GOT3 (cell line): ENCODE measurements at places on chromosomes 4 and X.

- no peak for DNase-seq
Observed at GRCh38 chr4:147479786-147480185, 1.1 kb upstream of the EDNRA start.

- no peak for DNase-seq
Observed at GRCh38 chr4:165464813-165465381, 86.1 kb downstream of the CPE start.

DNA sequence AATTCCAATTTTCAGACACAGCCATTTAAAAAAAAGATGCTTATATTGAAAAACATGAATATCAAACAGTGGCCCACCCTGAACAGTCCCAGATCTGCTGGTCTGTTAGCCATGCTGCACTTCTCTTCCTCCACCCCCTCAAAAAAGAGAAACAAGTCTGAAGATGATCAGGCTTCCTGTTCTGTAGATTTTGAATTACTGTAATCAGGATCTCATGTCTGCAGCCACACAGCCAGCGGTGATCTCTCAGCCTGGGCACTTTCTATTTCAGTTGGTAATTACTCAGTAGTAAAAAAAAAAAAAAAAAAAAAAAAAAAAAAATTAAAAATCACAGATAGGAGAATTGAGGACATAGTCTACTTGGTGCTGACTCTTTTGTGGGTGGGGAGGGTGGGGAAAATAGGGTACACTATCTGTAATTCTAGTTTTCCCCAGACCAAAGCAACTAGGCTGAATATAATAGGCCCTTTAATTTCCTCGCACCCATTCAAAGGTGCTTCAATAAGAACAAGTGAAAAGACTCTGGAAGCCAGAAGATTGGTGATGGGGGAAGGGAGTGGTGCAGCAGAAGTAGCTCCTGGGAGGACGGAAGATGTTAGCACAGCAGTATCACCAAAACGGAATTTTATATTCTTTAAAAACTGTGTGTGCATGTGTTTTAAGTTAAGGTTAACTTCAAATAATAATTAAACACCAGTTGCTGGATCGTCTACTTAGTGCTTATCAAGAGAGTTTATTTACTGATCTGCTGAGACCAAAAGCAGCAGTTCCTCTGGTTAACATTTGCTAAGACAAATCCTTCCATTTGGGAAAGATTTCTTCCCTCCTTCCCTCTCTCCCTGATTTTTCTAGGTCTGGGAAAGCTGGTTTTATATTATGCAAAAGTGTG, 47.0 kb downstream of the SPRY1 start:
- DNase-seq = no peak

DNA sequence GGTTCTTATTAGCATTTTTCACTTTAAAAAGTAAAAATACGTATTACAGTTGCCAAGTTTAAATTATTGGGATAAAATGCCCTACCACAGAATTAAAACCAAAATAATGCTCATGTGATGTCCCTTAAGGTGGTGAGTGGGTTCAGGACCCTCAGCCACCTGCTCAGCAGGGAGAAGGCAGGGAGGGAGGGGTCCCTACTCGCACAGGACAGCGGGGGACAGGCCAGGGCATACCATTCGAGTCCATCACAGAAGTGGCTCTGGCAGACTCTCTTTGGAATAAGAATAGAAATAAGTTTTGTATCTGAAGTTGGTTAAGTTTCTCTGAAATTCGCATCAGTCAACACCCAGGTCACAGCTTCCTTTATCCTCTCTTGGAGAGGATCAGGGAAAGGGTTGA, 37.7 kb downstream of the NOP14 start:
- DNase-seq = no peak

DNA sequence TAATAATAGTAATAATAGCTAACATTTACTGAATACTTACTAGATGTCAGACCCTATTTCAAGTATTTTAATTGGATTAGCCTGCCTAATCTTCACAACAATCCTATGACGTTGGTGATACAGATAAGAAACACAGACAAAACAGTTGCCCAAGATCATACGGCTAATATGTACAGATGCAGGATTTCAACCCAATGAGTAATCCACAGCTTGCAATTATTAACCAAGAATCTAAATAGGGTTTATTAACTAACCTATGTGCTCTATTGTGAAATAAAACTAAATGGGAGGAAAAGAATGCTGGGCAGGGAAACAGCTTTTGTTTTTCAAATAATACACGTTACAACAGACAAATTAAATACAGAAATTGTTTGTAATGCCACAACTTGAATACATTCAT, 23.4 kb downstream of the FBXO8 start:
- DNase-seq = no peak

- DNase-seq = no peak
Observed at GRCh38 chr4:13367244-13367643, 116.9 kb downstream of the RAB28 start.

DNA sequence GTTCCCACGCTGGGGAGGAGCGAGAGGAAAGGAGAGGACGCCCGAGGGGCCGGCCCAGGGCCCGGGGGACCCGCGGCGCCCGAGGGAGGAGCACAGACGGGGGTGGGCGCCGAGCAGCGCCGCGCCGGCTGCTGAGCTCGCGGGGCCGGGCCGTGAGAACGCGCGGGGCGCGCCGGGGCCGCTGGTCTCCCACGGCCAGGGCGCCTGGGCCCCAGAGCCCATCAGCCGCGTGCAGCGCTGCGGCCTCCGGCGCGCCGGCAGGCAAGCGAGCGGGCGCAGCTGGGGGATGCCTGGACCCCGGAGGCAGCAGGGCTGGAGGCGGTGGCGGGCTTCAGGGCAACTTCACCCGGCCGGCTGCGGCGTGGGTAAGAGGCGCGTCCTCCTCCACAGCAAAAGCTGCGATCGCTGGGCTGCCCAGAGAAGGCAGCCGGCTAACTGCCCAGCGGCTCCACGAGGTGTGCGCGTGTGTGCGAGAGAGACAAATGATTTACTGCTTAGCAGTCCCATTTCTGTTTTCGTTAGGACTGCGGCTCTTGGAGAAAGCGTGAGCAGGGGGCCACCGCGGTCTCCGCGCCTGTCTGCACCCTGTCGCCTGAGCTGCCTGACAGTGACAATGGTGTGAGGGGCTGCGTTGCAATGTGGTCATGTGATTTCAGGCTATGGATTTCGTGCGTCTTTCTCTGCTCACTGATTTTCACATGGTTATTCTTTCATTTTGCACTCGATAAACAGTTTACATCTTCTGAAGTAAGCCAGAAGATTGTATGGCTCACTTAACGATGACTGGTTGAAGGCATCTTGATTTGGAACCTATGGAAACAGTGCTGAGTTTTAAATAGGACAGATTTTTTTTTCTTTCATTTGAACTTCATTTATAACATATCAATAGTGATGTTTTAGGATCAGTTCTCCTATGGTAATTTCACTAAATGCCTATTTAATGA, 1.2 kb downstream of the GUCY1A1 start:
- no peak for DNase-seq

DNA sequence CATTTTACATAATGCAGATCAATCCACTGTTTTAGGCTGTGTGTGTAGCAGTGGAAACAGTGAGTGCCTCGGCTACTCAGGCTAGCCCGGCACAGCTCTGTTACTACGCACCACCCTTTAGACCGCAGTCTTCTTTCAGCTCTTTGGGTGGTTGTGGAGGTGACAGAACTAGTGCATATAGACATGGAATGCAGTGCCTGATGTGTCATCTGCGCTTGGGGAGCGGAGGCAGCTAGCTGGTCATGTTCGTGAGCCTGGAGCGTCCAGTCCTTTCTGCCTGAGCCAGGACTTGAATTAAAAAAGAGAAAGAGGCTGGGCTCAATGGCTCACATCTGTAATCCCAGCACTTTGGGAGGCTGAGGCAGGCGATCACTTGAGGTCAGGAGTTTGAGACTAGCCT, 4.8 kb downstream of the TBC1D14 start:
- no peak for DNase-seq

- DNase-seq = no peak
Observed at GRCh38 chr4:38128478-38129459, 168.6 kb downstream of the PTTG2 start.

DNA sequence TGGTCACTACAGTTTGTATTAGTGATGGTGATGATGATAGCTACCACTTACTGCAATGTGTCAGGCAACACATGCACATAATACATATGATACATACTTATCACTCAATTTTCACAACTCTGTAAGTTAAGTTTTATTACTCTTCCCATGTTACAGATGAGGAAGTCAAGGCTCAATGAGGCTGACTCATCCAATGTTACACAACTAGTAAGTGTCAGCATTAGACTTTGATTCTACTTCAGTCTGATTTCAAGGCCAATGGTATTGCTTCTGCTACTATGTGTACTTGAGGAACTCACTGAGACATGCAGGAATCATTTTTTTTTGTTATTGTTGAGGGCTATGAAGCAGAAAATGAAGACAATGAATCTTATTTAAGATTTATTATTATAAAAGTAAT, 96.4 kb upstream of the TRPC5OS start:
- DNase-seq = no peak

GRCh38 chr4:124640022-124640730, 72.4 kb downstream of the ANKRD50 start:
- DNase-seq = no peak

DNA sequence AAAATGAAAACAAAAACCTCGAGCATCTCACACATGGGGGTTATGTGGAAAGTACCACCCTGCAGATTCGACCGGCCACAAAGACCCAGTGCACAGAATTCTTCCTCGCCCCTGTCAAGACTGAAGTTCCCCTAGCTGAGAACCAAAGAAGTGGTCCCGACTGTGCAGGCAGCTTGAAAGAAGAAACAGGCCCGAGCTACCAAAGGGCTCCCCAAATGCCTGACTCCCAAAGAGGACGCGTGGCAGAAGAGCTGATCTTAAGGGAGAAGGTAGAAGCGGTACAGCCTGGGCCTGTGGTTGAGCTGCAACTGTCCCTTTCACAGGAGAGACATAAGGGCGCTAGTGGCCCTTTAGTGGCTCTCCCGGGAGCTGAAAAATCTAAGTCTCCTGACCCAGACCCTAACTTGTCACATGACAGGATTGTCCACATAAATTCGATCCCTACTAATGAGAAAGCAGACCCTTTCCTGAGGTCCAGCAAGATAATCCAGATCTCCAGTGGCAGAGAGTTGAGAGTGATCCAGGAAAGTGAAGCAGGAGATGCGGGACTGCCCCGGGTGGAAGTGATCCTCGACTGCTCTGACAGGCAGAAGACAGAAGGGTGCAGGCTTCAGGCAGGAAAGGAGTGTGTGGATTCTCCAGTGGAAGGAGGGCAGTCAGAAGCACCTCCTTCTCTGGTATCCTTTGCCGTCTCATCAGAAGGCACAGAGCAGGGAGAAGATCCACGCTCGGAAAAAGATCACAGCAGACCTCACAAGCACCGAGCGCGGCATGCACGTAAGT, 108.8 kb upstream of the MYOZ2 start:
- no peak for DNase-seq

DNA sequence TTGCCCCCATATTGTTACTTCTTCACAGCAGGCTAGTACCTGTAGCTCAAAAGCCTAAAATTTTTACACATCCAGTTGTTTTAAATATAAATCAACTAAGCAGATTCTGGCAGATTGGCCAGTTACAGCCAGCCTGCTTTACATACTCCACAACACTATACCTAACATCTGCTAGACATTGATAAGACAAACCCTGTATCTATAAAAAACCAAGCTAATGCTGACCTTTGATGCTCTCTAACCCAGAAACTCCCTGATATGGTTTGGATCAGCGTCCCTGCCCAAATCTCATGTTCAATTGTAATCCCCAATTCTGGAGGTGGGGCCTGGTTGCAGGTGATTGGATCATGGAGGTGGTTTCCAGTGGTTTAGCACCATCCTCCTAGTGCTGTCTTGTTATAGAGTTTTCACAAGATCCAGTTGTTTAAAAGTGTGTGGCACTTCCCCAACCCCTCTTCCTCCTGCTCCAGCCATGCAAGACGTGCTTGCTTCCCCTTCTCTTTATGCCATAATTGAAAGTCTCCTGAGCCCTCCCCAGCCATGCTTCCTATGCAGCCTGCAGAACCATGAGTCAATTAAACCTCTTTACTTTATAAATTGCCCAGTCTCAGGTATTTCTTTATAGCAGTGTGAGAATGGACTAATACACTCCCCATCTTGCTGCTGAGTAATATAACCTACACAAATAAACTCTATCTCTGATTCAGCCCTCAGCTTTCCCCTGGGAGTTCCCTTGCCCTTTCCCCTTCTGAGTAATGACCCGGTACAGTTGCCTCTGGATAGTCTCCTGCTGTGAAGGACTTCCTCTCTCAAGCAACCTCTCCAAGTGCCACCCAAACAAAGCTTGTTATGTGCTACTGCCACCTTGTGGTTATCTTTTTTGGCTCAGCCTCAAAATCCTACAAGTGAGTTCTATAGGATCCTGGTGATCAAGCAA, 39.6 kb downstream of the ZCCHC13 start:
- peak; percentile 6 for DNase-seq

DNA sequence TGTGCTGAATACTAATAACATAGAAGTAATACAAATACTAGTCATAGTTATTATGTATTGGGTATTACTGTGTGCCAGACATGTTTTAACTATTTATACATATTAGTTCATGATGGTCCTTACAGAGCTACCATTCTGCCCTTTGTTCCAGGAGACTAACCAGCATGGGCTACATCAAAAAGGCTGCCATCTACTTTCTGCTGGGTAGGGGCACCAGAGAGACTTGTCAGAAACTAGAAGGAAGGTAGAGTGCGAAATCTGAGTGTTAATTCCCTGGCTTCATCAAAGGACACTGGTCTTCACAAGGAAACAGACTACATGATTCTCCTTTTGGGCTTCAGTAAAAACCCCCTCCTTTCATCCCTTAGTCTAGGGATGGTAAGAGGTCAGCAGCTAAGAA, 347.8 kb downstream of the GBA3 start:
- DNase-seq = no peak

DNA sequence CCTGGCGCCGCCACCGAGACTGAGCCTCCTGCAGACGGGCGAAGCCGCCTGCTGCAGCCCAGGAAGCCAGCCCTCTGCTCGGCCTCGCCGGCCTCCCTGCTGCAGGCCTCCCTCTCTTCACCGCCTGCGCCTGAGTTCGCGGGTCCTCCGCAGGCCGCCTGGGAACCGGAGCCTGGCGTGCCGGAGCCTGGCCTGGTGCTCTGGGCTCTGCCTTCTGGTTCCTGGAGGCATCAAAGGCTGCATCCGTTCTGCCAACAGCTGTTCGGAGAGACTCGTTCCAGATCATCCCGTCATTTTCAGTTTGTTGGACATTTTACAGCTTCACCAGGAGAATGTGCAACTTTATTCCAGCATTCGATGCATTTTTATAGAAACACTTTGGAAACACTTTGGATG, 178.0 kb downstream of the DCLK2 start:
- no peak for DNase-seq

- no peak for DNase-seq
Observed at GRCh38 chrX:9940421-9940820, 26.7 kb upstream of the CLDN34 start.
